ENCODE measurements at places on chromosomes 6 and 20.
A peak's percentile ranks its signal among the peaks of the same experiment; 100 is the strongest.

DNA sequence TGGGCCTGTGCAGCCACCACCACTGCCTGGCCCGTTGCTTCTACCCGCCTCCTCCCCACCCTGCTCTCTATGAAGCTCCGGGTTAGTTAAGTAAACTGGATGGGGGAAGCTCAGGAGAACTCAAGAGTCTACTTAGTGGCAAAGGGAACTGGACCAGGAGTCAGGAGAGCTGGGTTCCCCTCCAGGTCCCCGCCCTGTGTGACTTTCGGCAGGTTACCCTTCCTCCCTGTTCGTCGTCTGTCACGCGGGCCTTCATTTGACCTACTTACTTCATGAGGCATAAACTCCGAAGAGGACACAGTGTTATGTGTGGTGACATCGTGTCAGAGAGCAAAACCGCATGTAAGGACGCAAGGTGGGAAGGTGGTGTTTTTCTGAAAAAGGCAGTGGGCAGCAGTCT, 75.3 kb downstream of the TCP11 start:
- no peak for DNase-seq

- DNase-seq = no peak
Observed at GRCh38 chr6:39313526-39314272, 520 bp downstream of the KCNK17 start.

- DNase-seq = no peak
Observed at GRCh38 chr20:54524849-54525248, 49.5 kb downstream of the DOK5 start.

- DNase-seq = no peak
Observed at GRCh38 chr6:52089758-52090348, 2.4 kb upstream of the PKHD1 start.

DNA sequence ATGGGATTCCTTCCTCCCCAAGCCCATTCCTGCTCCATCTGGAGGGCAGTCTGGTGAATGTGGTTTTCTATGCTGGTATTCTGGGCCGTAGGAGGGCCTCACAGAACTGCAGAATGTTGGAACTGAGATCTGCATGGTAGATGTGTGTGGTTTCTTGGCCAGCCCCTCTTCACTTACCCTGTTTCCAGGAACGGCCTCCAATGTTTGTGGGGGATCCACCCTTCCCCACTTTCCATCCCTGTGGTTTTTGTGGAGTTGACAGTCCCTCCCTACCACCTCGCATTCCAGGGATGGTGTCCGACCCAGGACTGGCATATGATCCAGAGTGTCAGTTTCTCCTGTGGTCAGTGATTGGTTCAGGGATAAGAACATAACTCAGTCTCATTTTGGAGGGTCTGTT, 26.7 kb upstream of the TMEM14A start:
- no peak for DNase-seq

- DNase-seq = no peak
Observed at GRCh38 chr6:151010071-151010470, 144.6 kb downstream of the MTHFD1L start.

DNA sequence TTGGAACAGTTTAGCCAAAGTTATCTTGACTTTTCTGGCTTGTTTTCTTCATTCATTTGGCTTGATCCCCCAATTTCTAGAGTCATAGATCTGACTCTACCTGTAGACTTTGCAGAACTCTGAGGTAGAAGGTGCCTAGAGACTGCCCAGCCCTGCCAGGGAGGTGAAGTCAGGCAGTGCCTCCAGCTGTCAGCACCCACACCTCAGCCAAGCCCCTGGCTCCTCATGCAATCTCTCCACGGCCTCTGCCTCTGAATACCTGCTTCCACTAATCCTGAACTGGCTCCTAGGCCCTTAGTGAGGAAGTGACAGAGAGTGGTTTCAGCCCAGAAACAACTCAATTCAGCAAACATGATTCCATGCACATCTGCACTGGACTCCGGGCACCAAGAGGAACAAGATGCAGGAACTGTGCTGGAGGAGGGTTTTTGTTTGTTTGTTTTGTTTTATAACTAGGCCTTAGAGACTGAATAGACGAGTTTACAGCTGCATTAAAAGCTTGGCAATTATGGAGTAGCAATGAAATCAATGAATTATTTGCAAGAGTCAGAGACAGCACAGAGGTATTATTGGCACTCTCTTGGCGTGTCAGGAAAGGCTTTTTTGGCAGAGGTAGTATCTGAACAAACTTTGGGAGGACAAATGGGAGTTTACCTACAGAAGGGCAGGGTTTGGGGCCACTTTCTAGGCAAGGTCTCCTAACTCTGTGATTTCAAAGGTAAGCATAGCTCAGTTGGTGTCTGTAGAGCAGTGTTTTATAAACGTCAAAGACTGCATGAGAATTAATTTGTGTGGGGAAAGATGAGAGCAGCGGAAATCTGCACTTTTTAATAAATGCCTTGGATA, 25.2 kb downstream of the TGM3 start:
- no peak for DNase-seq

DNA sequence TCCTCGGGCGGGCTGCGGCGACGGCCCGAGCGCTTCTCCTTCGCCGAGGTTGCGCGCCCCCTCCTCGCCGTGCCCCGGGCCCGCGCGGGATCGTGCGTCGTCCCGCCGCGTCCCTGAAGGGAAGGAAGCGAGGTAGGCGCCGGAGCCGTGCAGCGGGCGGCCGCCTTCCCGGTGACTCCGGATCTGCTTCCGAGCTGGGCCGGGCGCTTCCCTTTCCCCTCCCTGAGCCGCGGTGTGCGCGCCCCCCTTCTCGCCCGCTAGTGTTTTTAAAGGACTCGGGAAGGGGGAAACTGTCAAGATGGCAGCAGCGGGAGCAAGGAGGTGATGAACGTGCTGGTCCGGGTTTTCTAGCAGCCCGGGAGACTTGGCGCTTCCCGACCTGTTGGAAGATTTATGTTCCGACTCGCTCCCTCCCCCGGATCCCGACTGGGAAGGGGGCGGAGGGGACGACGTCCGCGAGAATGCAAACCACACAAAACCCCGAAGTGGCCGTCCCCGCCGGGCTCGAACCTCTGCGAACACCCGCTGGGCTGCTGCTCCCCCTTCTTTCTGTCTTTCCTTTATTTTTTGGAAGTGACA, 744 bp upstream of the FOXO3 start:
- no peak for DNase-seq

DNA sequence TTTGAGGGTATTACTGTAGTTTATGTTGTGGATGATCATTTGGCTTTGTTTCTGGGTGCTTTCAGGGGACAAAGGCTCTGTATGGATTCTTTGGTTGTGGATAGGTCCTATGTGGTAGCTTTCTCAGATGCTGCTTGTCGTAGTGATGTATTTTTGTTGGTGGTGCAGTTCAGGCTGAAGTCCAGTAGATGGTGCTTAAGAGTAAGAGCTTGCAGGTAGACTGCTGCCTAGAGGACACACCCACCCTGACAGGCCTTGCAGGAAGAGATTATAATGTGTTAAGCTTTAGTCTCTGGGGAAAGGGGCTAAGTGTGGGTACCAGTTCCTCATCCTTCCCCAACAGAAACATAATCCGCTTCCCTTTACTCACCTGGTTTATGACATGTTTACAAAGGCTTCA, 62.6 kb upstream of the ADGRB3 start:
- DNase-seq = peak; percentile 20

DNA sequence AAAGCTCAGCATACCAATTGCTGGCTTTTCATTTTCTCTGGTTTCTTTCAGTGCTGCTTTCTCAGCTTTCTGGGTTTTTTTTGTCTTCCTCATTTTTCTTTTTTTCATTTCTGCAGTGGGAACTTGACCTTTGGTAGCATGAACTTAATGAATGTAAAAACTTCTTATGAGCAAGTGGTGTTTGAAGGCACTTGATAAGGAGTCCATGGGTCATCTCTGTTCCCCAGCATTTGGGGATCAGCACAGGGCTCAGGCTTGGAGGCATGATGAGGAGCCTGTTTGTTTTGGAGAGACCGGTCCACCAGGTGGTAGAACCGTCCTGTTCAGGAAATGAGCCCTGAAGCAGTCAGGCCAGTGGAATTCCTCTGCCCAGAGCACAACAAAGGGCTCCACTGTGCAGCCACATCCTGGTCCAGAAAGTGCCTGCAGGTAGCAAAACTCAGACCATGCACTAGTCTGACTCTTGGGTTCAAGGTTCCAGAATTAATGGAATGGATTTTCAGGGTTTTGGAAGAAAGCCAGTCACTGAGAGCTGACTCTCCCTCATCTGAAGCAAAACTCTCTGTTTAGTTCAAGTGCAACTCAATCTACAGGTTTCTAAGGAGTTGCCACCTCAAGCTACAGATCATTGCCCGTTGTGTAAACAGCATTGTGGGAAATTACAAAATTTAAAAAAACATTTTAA, 52.3 kb upstream of the ADGRF1 start:
- no peak for DNase-seq

- DNase-seq = no peak
Observed at GRCh38 chr20:5887386-5887785, 62.9 kb downstream of the TRMT6 start.
